Neuronal stem cell (in vitro differentiated cells): ENCODE measurements at places on chromosomes 1 and 21.

DNA sequence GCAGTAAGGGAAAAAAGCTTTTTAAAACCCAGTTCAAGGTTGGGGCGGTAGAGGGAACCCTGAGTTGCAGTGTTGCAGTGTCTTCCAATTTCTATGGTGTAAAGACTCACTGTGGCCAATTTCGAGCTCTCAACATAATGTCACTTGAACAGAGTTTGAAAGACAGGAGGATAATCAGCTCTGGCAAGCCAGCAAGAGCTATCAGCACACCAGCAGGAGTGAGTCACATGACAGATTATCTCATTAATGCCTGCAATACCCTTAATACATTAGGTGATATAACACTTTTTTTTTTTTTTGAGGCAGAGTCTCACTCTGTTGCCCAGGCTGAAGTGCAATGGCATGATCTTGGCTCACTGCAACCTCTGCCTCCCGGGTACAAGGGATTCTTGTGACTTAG is 22.8 kb downstream of the SLC9C2 start:
- H3K27me3 ChIP-seq, result no peaks in the 10 kb centered on the region
- H3K4me1 ChIP-seq, result no peaks in the 10 kb centered on the region
- no peaks in the 10 kb centered on the region for H3K36me3 ChIP-seq
- DNase-seq, result no peak

DNA sequence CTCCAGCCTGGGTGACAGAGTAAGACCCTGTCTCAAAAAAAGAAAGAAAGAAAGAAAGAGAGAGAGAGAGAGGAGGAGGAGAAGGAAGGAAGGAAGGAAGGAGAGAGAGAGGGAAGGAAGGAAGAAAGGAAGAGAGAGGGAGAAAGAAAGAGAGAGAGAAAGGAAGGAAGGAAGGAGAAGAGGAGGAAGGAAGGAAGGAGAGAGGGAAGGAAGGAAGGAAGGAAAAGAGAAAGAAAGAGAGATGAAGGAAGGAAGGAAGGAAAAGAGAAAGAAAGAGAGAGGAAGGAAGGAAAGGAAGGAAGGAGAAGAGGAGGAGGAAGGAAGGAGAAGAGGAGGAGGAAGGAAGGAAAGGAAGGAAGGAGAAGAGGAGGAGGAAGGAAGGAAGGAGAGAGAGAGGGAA is 82.2 kb upstream of the ATP1B1 start:
- H3K27me3 ChIP-seq, result no peaks in the 10 kb centered on the region
- no peak overlapping the region for H3K4me3 ChIP-seq
- peaks cover 7% of the 10 kb centered on the region for H3K4me1 ChIP-seq
- DNase-seq, result no peak
- H3K27ac ChIP-seq, result no peak overlapping the region
- no peaks in the 10 kb centered on the region for H3K36me3 ChIP-seq

DNA sequence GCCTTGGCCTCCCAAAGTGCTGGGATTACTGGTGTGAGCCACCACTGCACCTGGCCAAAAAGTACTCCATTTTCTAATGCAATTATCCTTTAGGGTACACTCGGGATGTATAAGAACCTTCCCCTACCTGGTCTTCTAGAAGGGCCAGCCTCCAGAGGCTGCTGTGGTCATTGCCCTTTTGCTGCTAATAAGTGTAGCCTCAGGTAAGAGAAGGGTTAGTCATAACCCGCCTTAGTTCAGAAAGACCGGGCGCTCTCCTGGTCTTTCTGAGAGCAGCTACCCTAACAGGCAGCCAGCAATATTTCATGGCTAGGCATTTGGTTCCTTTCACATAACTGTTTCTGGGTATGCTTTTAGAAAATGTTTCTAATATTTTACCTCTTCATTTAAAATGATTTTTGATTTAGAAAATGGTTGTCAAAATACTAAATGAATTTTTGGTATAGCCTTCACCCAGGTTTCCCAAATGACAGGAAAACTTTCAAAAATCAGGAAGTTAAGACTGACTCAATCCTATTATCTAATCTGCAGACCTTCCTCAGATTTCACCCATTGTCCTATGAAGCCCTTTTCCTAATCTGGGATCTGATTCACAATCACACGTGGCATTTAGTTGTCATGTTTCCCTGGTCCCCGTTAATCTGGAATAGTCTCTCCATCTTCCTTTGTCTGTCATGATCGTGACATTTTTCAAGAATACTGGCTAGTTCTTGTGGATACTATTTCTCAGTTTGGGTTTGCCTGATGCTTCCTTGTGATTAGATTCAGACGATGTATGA is 479.0 kb downstream of the SIPA1L2 start:
- no peaks in the 10 kb centered on the region for H3K36me3 ChIP-seq
- no peaks in the 10 kb centered on the region for H3K4me1 ChIP-seq
- no peak overlapping the region for H3K4me3 ChIP-seq

- no peak overlapping the region for H3K27ac ChIP-seq
- no peaks in the 10 kb centered on the region for H3K27me3 ChIP-seq
- H3K36me3 ChIP-seq, result peaks cover 5% of the 10 kb centered on the region
- no peaks in the 10 kb centered on the region for H3K4me1 ChIP-seq
These were observed 52.5 kb upstream of the RIPK4 start for GRCh38 chr21:41819236-41819855.

DNA sequence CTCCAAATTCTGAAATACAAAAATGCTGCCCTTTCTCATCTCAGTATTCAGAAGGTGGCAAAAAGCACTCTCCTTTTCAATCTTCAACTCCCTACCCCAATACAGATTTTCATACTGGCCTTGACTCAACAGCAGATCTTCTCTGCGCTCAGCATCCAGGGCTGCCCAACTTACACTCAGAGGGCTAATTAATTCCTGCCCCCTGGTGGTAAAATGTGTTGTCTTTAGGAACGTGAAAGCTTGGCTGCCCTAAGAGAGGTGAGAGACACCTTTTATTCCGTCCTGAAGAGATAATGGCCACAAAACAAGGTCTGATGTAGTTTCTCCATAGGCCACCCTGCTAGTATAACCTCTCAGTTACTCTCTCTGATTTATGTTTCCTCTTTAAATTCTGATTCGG is 25.0 kb downstream of the KRTAP24-1 start:
- peak; percentile 26 for DNase-seq
- no peaks in the 10 kb centered on the region for H3K27me3 ChIP-seq
- no peak overlapping the region for H3K27ac ChIP-seq
- H3K4me1 ChIP-seq, result no peaks in the 10 kb centered on the region

GRCh38 chr1:150981177-150981804 is 801 bp upstream of the ANXA9 start:
- no peak overlapping the region for H3K4me3 ChIP-seq
- H3K4me1 ChIP-seq, result peaks cover 22% of the 10 kb centered on the region
- no peaks in the 10 kb centered on the region for H3K36me3 ChIP-seq
- H3K27me3 ChIP-seq, result peaks cover 27% of the 10 kb centered on the region
- DNase-seq, result no peak

DNA sequence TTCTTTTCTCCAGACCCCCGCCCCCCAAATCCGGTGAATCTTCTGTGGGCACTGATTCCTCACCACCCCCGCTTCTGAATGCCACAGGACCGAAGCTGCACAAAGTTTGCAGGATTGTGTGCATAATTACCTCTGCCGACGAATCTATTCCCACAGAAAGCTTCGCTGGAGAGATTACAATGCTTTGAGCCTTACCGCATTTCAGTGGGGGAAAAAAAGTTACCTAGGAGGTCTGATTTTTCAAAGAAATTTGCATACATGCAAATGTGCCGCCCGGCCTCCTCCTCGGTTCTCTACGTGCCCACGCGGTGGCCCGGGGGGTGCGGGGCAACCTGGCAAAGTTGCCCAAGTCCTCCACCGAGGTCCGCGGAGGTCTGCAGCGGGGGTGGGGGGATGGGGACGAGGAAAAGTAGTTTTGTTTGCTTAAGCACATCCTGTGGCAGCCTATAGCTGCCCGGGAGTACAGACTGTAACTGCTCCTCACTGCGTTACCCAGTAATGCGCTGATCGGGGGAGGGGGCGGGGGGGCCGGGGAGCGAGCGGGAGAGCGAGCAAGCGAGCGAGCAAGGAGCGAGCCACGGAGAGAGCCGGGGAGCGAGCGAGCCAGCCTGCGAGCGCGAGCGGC is 563 bp upstream of the NFIA start:
- no peaks in the 10 kb centered on the region for H3K36me3 ChIP-seq
- peak overlapping the region; percentile 38 for H3K4me3 ChIP-seq
- H3K27me3 ChIP-seq, result peaks cover 22% of the 10 kb centered on the region
- H3K4me1 ChIP-seq, result no peaks in the 10 kb centered on the region
- no peak overlapping the region for H3K27ac ChIP-seq

GRCh38 chr1:223712850-223713474 is 623 bp downstream of the CAPN2 start:
- H3K4me3 ChIP-seq, result peak overlapping the region; percentile 83
- DNase-seq, result no peak
- no peak overlapping the region for H3K27ac ChIP-seq
- peaks cover 35% of the 10 kb centered on the region for H3K36me3 ChIP-seq
- no peaks in the 10 kb centered on the region for H3K27me3 ChIP-seq

GRCh38 chr1:53279296-53280200 is 41.2 kb upstream of the MAGOH start:
- H3K36me3 ChIP-seq, result peaks cover 38% of the 10 kb centered on the region
- H3K27me3 ChIP-seq, result peaks cover 2% of the 10 kb centered on the region
- DNase-seq, result no peak
- H3K27ac ChIP-seq, result no peak overlapping the region
- no peak overlapping the region for H3K4me3 ChIP-seq
- H3K4me1 ChIP-seq, result no peaks in the 10 kb centered on the region

- no peak overlapping the region for H3K27ac ChIP-seq
- no peak overlapping the region for H3K4me3 ChIP-seq
- no peaks in the 10 kb centered on the region for H3K27me3 ChIP-seq
- H3K36me3 ChIP-seq, result no peaks in the 10 kb centered on the region
These were observed 668.4 kb downstream of the KCNT2 start for GRCh38 chr1:195939844-195940243.

GRCh38 chr1:61131716-61132115 is 49.4 kb downstream of the NFIA start:
- H3K36me3 ChIP-seq, result no peaks in the 10 kb centered on the region
- H3K27me3 ChIP-seq, result no peaks in the 10 kb centered on the region
- no peaks in the 10 kb centered on the region for H3K4me1 ChIP-seq
- H3K27ac ChIP-seq, result no peak overlapping the region

DNA sequence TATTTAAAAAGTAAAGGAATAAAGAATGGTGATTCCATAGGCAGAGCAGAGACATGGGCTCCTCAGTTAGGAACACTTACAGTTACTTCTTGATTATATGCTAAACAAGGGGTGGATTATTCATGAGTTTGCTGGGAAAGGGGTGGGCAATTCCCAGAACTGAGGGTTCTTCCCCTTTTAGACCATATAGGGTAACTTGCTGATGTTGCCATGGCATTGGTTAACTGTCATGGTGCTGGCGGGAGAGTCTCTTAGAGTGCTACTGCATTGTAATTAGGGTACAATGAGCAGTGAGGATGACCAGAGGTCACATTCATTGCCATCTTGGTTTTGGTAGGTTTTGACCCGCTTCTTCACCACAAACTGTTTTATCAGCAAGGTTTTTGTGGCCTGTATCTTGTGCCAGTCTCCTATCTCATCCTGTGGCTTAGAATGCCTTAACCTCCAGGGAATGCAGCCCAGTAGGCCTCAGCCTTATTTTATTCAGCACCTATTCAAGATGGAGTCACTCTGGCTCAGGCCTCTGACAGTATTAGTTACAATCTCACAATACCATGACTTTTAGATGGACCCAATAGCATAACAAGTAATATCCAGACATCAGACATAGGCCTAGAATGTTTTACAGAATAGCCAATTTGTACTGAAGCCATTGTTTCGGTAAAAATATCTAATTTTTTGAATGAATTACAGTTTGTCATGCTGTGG is 106.8 kb downstream of the ZBTB18 start:
- H3K27me3 ChIP-seq, result no peaks in the 10 kb centered on the region
- H3K27ac ChIP-seq, result no peak overlapping the region
- H3K4me1 ChIP-seq, result peaks cover 34% of the 10 kb centered on the region
- no peaks in the 10 kb centered on the region for H3K36me3 ChIP-seq
- H3K4me3 ChIP-seq, result no peak overlapping the region
- no peak for DNase-seq

DNA sequence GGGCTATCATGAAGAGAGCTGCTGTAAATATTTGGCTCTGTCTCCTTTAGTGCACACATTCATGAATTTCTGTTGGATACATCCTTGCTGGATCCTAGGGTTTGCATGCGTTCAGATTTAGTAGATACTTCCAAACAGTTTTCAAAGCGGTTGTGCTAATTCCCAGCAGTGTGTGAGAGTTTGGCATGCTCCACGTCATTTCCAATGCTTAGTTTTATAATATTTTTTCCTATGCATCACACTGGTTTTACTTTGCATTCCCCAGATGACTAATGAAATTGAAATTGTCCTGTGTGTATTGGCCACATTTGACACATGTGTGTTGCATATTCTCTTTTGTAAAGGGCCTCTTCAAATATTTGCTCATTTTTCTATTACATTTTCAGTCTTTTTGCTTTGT is 18.5 kb upstream of the AADACL3 start:
- H3K4me1 ChIP-seq, result no peaks in the 10 kb centered on the region
- DNase-seq, result no peak
- H3K36me3 ChIP-seq, result no peaks in the 10 kb centered on the region
- H3K27me3 ChIP-seq, result no peaks in the 10 kb centered on the region
- no peak overlapping the region for H3K4me3 ChIP-seq

- peak; percentile 56 for DNase-seq
- H3K4me3 ChIP-seq, result no peak overlapping the region
- peak overlapping the region; percentile 83 for H3K27ac ChIP-seq
- no peaks in the 10 kb centered on the region for H3K27me3 ChIP-seq
These were observed 22.3 kb upstream of the TMEM222 start for GRCh38 chr1:27299385-27300271.

GRCh38 chr1:29384496-29385015 is 148.2 kb downstream of the PTPRU start:
- no peaks in the 10 kb centered on the region for H3K27me3 ChIP-seq
- DNase-seq, result no peak
- H3K36me3 ChIP-seq, result no peaks in the 10 kb centered on the region
- H3K4me3 ChIP-seq, result no peak overlapping the region
- no peak overlapping the region for H3K27ac ChIP-seq
- no peaks in the 10 kb centered on the region for H3K4me1 ChIP-seq

DNA sequence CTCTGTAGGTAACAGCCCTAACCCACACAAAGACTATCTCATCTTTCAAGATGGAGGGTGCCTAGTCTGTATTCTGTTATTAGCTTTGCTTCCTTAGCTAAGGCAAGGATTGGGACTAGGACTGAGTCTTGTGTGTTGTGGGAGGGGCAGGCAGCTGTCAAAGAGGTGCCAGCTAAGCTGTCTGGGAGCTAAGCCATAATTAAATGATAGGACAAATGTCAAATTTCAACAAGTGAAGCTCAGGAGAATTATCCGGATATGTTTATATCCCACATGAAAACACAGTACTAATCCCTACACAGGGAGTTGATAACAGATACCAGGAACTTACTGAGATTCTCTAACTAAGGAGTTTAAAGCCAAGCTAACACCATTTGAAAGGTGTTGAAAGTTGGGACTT is 70.5 kb upstream of the NGF start:
- H3K27me3 ChIP-seq, result no peaks in the 10 kb centered on the region
- H3K4me1 ChIP-seq, result no peaks in the 10 kb centered on the region
- H3K27ac ChIP-seq, result no peak overlapping the region
- no peaks in the 10 kb centered on the region for H3K36me3 ChIP-seq
- no peak overlapping the region for H3K4me3 ChIP-seq
